ENCODE measurements at places on chromosomes 6 and 20.

- DNase-seq: peak; percentile 81
Observed at GRCh38 chr6:3848925-3849605, at the start of gene FAM50B. FAM50B (plus strand) TSS chr6:3849373; CDS start chr6:3849812, 439 bp downstream.

- no peak for DNase-seq
Observed at GRCh38 chr20:46025376-46025783, 3.6 kb upstream of the SLC12A5 start.

GRCh38 chr6:110856296-110856695, 18.3 kb upstream of the AMD1 start:
- DNase-seq: no peak

DNA sequence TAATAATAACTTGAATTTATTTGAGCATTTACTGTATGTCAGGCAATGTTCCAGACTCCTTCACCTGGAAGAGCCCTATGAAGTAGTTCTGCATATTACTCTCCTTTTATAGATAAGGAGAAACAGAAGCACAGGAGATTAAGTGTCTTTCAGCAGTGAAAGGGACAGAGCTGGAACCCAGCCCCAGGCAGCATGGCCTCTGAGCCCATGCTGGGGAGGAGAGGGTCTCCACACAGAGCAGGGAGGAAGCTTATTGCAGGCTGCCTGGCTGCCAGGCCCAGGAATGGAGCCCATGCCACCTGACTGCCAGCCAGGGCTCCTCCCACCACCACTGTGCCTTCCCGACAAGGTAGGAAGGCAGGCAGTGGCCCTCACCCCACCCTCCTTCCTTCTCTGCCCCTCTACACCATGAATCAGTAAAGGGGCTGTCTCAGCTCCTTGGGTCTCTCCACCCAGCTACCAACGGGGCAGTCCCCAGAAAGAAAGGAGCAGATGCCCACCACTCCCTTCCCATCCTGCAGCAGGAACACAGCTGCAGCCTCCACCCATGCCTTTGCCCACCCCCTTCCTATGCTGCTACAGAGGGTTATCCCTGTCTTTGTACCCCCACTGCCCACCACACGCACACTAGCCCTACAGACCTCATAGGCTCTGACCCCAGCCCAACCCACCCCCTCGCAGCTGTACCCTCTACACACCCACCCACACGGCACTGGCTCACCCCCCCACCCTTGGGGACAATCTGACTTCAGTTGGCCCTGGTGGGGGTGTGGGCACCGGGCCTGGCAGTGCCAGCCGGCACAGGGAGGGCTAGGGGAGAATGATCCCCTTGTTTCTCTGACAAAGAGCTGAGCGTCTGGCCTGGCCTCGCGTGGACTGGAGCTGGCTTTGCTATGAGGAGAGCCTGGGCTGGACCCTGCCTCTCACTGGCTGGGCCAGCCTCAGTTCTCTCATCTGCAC, 41.8 kb downstream of the TFEB start:
- no peak for DNase-seq

DNA sequence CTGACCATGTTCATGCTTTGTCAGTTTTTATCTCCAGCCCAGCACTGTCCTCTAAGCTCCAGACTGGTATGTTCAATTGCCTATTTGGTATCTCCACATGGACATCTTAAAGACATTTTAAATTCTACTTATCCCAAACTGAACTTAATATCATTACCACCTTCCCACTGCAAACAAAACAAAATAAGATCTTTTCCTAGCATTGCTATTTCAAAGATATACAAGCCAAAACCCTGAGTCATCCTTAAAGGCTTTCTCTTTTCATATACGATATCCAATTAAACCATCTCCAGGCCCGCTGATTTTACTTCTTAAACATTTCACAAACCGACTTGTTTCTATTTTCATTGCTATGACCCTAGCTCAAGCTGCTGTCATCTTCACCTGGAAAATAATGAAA, 35.1 kb upstream of the HS3ST5 start:
- no peak for DNase-seq

GRCh38 chr6:169692516-169692915, 9.3 kb downstream of the WDR27 start:
- no peak for DNase-seq

GRCh38 chr20:57350081-57350710, 859 bp upstream of the RAE1 start:
- no peak for DNase-seq

DNA sequence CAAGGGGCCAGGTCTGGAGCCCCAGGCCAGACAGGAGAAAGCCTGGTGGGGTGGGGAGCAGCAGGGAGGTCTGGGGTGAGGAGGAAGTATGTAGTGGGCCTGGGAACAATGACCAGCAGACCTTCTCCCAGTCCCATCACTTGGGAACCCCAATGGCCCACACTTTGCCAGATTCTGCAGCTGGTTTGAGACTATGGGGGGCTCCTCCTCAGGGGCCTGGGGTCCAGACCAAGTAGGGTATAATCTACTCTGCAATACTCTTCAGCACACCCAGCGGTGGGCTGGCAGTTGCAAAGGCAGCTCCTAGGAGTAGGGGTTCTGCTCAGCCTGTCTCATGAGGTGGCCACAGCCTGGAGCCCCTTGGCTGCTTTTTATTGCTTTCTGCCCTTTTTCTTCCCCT, 52.8 kb downstream of the NPEPL1 start:
- no peak for DNase-seq

DNA sequence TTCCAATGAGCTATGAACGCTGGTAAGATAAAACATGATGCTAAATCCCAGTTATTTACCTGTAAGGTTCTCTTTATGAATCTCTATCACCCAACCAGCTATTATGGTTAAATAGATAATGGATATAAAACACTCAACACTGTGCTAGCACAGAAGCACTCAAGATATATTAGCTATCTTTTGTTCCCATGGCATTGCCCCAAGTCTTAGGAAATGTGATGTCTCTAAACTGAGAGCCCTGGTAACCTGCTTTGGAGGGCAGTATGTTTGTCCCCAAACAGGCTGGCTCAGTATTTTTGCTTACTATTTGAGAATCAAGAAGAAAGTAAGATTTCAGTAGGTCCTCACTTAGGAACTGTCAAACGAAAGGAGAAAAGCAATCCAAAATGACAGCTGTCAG, 90.5 kb downstream of the BTBD9 start:
- DNase-seq: no peak

- DNase-seq: no peak
Observed at GRCh38 chr6:165439928-165440554, 130.6 kb upstream of the C6orf118 start.

DNA sequence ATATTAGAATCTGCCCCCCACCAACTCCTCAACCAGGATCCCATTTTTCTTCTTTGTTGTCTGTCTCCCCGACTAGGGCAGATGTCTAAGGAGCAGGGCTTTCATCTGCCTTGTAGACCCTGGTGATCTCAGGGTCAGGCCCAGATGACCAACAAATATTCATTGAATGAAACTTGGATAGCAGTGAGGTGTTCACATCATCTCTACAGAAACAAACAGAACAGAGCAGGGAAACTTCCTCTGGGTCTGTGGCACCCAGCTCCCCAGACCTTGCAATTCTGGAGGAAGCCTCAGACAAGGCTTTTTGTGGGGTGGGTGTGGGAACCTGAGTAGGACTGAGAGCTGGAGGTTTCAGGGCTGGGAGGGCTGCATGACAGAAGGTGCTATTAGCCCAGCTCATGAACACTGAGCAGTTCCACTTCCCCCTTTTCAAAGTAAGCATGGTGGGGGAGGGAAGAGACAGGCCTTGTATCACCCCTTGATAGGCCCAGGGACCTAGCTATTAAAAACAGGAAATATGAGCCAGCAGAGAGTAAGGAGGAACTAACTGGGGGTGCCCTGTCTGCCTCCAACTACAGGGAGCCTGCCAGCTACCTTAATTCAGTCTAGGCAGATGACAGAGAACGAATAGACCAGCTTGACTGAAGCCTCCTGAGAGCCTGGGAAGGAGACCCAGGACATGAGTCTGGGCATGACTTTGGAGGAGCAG, 37.3 kb upstream of the TOP1 start:
- no peak for DNase-seq

DNA sequence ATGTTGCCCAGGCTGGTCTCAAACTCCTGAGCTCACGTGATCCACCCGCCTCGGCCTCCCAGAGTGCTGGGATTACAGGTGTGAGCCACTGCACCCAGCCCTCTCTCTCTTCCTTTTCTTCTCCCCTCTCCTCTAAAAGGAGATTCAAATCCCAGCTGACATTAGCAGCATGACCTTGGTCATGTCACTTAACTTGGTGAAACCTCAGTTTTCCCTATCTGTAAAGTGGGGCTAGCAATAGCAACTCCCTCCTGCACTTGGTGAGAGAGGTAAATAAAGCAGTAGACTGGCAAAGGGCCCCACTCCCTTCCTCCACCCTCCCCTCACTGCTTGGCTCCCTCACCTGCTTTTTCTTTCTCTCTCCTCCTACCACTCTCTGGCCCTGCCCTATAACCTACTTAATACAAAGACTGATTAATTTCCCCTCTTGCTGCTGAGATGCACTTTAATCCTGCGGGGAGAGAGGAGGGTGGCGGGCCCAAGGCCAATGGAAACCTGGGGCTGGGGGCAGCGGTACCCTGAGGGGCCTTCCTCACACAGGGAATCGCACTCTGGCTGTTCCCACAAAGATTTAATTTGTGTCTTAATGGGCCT, 54.2 kb upstream of the ZFAND3 start:
- DNase-seq: no peak

DNA sequence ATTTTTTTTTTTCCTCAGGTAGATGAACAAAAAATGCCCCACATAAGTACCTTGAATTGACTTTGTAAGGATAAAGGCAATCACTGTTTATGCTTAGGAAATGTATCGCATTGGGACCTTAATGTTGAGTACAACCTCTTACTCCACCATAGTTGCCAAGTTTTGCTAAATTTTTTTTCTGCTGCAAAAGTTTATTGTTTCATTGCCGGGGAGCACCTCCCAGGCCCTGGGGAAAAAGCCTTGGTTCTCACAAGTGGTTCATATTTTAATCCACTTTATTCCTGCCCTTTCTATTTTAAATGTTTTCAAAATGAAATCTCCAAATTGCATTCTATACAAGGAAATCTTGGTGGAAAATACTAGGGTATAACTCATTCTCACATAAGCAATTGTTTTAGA, 52.3 kb upstream of the UTRN start:
- no peak for DNase-seq

GRCh38 chr6:30244560-30244959, 31.4 kb upstream of the TRIM26 start:
- DNase-seq: no peak

All from naive thymus-derived CD8-positive, alpha-beta T cell (primary cell).